Right ventricle myocardium superior (tissue), 1 donor: ENCODE measurements at places on chromosomes 2 and 18. TPM values are rescaled to one million over a fixed set of nuclear protein-coding genes. Genes with fewer than 3 reads are reported as not detected.

The LGALSL gene
- total RNA-seq = 4.2 TPM

The L3MBTL4 gene
- 0.59 TPM for total RNA-seq

The CENPA gene
- 0.51 TPM for total RNA-seq

The EML6 gene
- 0.56 TPM for total RNA-seq

The NEDD4L gene
- 51.4 TPM for total RNA-seq

The KIF5C gene
- 1.2 TPM for total RNA-seq

The CD302 gene
- 19.7 TPM for total RNA-seq

The SETBP1 gene
- total RNA-seq = 6.3 TPM

The SPATA3 gene
- not detected for total RNA-seq

The CXCR1 gene
- total RNA-seq = 0.54 TPM

The SKOR2 gene
- not detected for total RNA-seq

The COLEC12 gene
- total RNA-seq = 9.1 TPM

The TPRKB gene
- total RNA-seq = 39.2 TPM

The TANC1 gene
- 56.2 TPM for total RNA-seq

The RAMP1 gene
- total RNA-seq = 138 TPM

The ACP1 gene
- 68.1 TPM for total RNA-seq

The KANSL1L gene
- 15.8 TPM for total RNA-seq

The LAMA3 gene
- total RNA-seq = 3.3 TPM

The FZD7 gene
- 25.3 TPM for total RNA-seq

The SP5 gene
- 0.46 TPM for total RNA-seq

The ERICH2 gene
- total RNA-seq = 0.94 TPM

The WNT6 gene
- 2.6 TPM for total RNA-seq

The AP1S3 gene
- 0.16 TPM for total RNA-seq

The TNS1 gene
- 722 TPM for total RNA-seq

The PMAIP1 gene
- total RNA-seq = not detected

The SPHKAP gene
- 113 TPM for total RNA-seq

The FRZB gene
- total RNA-seq = 1.4 TPM

The CFAP53 gene
- total RNA-seq = 0.11 TPM

The RUFY4 gene
- total RNA-seq = not detected

The OSR1 gene
- total RNA-seq = 5.4 TPM

The RPL31 gene
- total RNA-seq = 756 TPM

The KCNIP3 gene
- 8.4 TPM for total RNA-seq

The FOXD4L1 gene
- not detected for total RNA-seq

The PRKAG3 gene
- total RNA-seq = not detected

The ACVR1C gene
- total RNA-seq = 0.54 TPM

The WDSUB1 gene
- 10.8 TPM for total RNA-seq

The C2orf81 gene
- 0.62 TPM for total RNA-seq

The KCNG2 gene
- not detected for total RNA-seq

The C2orf78 gene
- total RNA-seq = not detected
